ENCODE measurements at places on chromosomes 1 and 21.

DNA sequence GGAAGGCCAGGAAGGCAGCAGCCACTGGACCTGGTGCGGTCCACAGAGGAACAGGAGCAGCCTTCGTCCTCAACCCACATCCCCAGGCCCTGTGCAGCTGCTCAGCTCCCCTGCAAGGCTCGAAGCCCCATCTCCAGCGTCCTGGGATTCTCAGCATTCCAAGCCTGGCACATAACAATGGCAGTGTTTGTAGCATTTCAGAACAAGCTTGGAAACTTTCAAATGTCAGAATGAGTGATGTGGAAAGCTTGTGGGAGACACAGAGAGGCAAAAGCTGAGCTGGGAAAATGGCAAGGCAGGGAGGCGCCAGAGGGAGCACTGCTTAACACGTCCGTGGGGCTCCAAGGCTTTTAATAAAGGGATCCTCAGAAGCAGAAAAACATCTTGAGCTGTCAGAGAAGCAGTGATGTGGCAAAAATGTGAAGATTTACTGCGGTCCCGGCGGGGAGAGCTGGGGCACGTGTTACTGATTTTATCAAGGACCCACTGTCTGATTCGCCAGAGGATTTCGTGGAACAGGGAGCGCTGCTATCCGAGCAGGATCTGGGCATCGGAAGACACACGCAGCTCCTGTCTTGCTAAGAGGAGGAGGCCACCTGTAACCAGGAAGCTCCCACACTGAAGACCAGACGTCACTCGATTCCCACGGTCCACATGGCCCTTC lies 38.1 kb downstream of the TOMM20 start:
- peak; percentile 38 for DNase-seq

GRCh38 chr1:35173909-35174540 lies 18.9 kb downstream of the SFPQ start:
- DNase-seq: no peak

GRCh38 chr21:33569991-33570390 lies 18.5 kb downstream of the DONSON start:
- DNase-seq: no peak

GRCh38 chr1:28860332-28861073 lies 48.5 kb downstream of the OPRD1 start:
- peak; percentile 6 for DNase-seq

DNA sequence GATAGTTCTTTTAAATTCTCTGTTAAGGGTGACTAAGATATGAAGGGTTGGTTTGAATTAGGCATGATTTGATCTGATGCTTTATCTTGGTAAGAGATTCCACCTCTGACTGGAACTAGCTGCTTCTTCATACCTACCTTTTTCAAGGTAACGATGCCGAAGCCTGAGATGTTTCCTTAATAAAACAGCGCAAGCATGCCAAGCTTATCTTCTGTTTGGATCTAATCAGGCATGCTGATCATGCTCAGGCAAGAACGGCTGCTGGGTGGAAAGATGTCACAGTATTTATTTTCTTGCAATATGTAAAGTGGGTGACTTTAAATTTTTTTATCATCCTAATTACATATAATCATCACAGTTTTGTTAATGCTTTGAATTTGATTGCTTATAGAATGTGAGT lies 148.7 kb downstream of the ADGRL2 start:
- DNase-seq: no peak

- DNase-seq: peak; percentile 51
These were observed 17.5 kb downstream of the VASH2 start for GRCh38 chr1:212967801-212968200.

GRCh38 chr21:44856131-44856530 lies 17.4 kb downstream of the PTTG1IP start:
- no peak for DNase-seq

- DNase-seq: no peak
These were observed 3.9 kb downstream of the TMEM61 start for GRCh38 chr1:54984131-54984842.

GRCh38 chr1:227885135-227885647 lies 62.5 kb downstream of the WNT9A start:
- DNase-seq: no peak

- no peak for DNase-seq
These were observed 371.9 kb downstream of the TTLL7 start for GRCh38 chr1:83627045-83627444.

GRCh38 chr1:99748419-99748818 lies 18.0 kb downstream of the FRRS1 start:
- DNase-seq: no peak

- DNase-seq: peak; percentile 80
These were observed at the start of gene PRDM15 for GRCh38 chr21:41879190-41879998. PRDM15 (minus strand) TSS chr21:41879344; CDS start chr21:41860363, 18,981 bp downstream.

- no peak for DNase-seq
These were observed 7.4 kb downstream of the H3-3A start for GRCh38 chr1:226069811-226070489.

GRCh38 chr1:207402744-207403143 lies 51.4 kb upstream of the CR2 start:
- DNase-seq: no peak

GRCh38 chr1:63143482-63143881 lies 178.9 kb upstream of the FOXD3 start:
- DNase-seq: no peak

GRCh38 chr1:175887521-175887920 lies 144.1 kb upstream of the TNR start:
- DNase-seq: no peak

GRCh38 chr1:245409341-245410195 lies 254.8 kb downstream of the KIF26B start:
- no peak for DNase-seq

GRCh38 chr1:217569021-217569420 lies 61.9 kb downstream of the GPATCH2 start:
- no peak for DNase-seq

- no peak for DNase-seq
These were observed 10.7 kb upstream of the NPHP4 start for GRCh38 chr1:6002714-6003501.

- DNase-seq: no peak
These were observed 63.8 kb downstream of the LAMC1 start for GRCh38 chr1:183087001-183087400.

- DNase-seq: no peak
These were observed 50.7 kb downstream of the ARHGEF16 start for GRCh38 chr1:3505161-3505560.

- DNase-seq: no peak
These were observed at the start of gene LY9 for GRCh38 chr1:160795951-160796383. LY9 (plus strand) TSS chr1:160796174; CDS start chr1:160796188, 14 bp downstream.

DNA sequence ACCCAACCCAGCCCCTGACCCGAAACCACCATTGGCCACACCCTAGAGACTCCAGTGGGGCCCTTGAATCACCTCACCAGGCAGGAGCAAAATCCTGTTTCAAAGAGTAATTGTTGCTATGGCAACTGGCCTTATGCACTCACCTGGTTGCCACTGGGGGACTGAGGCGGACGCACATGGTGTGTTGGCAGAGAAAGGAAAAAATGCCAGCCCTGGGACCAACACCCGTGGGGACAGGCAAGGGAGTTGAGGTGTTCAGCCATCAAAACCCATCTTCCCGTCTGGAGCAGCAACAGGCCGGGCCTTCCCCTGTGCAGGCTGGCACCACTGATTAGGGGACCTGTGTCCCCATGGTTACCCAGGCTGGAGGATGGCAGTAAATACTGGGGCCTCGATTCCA lies 395.8 kb upstream of the VAMP3 start:
- no peak for DNase-seq

DNA sequence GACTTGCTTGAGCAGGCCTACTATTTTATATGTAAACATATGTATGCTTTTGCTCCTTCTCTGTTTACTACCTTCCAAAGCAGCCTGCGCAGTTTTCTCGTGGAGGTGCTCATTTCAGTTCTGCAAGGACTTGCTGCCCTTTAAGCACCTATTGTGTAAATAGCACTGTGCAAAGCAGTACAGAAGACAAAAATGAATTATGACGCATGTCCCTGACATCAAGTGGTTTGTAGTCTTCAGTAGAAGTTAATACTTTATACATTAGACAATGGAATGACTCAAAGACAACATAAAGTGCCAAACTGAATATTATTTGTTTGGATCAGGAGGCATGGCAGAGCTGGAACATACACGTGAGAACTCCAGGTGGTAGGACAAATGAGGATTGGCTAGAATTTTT lies 611.7 kb downstream of the LMO4 start:
- DNase-seq: no peak

DNA sequence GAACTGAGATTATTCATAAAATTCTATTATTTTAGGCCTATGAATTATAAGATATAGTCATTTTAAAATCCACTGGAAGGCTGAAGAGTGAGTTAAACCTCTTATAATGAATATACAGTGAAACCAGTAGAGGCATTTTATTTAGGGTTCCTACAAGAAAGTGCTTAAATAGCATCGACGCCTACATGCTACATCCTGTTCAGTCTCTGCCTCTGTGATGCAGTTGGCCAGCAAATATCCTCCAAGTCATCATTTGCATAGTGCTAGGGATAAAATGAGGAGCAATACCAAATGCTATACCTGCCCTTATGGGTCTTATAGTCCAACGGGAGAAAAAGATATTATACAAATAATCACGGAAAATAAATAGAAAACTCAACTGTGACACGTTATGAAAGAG lies 59.6 kb downstream of the EDEM3 start:
- no peak for DNase-seq

GRCh38 chr1:23394684-23395083 lies 25.0 kb upstream of the ZNF436 start:
- DNase-seq: peak; percentile 96

GRCh38 chr1:48730164-48730910 lies 46.4 kb downstream of the BEND5 start:
- no peak for DNase-seq

GRCh38 chr21:38170704-38171682 lies 85.8 kb upstream of the KCNJ15 start:
- peak; percentile 66 for DNase-seq

DNA sequence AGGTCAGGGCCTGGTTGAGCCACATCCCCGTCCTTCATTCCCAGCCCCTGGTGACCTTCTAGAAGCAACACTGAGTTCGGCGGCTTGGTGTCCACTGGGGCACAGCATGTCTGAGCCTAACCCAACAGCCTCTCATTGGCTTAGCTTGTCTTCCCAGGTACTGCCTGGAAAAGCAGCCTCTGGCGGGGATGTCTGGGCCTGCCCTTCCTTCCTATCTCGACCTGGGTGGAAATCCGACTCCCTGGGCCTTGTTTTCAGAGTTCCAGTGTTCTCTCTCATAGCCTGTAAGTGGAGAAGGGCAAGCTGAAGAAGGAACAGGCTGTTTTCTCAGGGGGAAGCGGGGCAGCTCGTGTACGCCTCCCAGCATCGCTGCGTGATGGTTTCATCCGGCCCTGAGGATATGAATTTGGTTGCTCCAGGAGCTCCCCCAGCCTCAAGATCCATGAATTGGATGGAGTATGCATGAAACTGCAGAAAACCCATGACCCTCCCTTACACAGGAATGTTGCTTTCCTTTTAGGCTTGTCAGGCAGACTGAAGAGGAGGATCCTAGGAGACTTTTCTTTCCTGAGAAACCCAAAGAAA lies 116.5 kb upstream of the IRF2BP2 start:
- peak; percentile 48 for DNase-seq

- DNase-seq: no peak
These were observed 177.1 kb downstream of the TNR start for GRCh38 chr1:175566247-175566646.

GRCh38 chr1:239833723-239834122 lies 258.0 kb upstream of the FMN2 start:
- no peak for DNase-seq

DNA sequence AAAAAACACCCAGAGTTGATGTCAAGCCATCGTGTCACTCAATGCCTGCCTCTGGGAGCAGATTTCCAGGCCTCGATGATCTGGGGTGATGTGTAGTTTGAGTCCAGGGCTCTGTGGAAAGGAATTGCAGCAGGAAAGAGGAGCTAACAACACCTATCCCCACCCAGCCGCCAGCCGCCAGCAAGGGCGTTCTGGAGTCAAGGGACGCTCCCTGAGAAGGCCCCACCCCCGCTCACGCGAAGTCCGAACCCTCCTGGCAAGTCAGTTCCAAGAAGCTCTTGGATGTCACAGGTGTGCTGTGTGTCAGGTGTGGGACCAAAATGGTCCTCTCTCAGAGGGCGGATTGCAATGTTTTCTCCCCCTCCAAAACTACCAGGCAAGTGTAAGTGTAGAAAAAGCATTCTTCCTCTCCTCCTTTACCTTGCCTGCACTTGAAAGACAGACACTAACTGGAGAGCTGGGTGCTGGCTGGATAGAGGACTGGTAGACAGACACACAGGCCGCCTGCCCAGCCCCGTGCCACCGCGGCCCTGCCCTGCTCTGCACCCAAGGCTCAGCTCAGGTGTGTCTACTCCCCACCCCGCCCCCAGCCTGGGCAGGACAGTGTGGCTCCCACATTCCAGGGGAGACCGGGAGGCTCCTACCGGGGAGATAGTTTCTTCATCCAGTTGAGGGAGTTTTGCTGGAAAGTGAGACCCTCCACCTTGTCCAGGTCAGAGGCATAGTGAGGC lies 8.5 kb downstream of the AGT start:
- no peak for DNase-seq

All from mesenchymal stem cell (in vitro differentiated cells and primary cell).